C1 segment of cervical spinal cord (tissue), 14 donors: ENCODE measurements at places on chromosomes 7 and 10.

- no peak for DNase-seq
These were observed 192.3 kb downstream of the CACNB2 start for GRCh38 chr10:18332484-18332883.

GRCh38 chr7:158108646-158109293 is 478.9 kb downstream of the PTPRN2 start:
- DNase-seq = no peak

GRCh38 chr7:130872341-130872740 is 138.3 kb upstream of the KLF14 start:
- DNase-seq = no peak

DNA sequence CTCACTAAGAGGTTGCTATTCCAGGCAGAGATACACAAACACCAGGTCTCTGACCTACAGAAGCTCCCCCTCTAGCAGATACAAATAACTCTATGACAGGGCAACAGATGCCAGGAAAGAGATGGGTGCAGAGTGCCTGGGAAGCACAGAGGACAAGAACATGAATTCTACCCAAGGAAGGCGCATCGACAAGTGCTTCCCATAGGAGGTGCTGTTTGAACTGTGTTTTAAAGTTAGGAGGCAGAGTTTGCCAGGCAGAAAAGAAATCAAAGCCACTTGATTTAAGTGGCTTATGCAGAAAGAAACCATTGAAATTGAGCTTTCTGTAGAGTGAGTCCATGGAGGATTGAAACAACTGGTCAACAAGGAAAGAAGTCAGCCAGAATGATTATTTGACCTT is 35.3 kb upstream of the EGR2 start:
- DNase-seq = no peak

- no peak for DNase-seq
These were observed 74.9 kb downstream of the KCNMA1 start for GRCh38 chr10:77562742-77563141.

DNA sequence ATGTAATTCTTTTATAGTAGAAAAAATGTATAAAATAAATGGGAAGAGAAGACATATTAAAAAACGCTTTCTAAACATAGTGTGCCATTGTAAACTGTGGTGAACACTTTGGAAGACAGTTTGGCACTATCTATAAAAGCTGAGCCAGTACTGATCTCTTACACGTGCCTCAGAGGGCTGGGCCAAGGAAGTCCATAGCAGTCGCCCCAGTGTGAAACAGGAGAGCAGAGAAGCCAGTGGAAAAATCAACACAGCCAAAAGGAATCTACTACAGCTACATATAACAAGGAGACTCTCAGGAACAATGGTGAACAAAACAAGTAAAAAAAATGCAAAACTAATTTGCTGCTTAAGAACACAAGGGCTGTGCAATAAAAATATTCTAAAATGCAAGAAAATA is 20.6 kb downstream of the SEPHS1 start:
- no peak for DNase-seq

GRCh38 chr7:131173145-131173890 is 154.4 kb upstream of the MKLN1 start:
- no peak for DNase-seq

GRCh38 chr7:122846591-122846990 is 39.7 kb downstream of the CADPS2 start:
- no peak for DNase-seq

DNA sequence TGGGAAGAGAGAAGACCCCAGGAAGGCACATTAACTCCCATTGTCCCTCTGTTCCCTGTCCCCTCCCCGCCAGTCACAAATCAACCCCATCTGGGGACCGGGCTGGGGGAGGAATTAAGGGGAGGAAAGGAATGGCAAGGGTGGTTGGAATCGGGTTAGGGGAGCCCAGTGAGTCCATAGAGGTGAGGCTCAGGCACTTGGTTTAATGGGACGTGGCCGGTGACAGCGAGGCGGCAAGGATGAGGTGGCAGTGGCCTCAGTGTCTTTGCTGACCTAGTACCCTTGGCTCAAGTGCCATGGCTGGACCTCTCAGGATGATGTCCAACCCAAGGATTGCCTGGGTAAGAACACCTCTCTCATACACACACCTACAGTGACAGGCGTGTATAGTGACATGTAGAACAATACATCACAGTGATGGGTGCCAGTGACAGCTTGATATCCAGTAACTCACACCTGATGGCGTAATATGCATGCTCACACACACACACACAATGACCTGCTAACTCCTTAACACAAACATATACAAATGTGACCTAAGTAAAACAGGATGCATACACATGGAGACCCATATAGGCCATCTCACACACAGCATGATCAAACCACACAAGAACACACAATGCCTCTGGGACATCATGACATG is 12.3 kb downstream of the KCNIP2 start:
- DNase-seq = no peak

DNA sequence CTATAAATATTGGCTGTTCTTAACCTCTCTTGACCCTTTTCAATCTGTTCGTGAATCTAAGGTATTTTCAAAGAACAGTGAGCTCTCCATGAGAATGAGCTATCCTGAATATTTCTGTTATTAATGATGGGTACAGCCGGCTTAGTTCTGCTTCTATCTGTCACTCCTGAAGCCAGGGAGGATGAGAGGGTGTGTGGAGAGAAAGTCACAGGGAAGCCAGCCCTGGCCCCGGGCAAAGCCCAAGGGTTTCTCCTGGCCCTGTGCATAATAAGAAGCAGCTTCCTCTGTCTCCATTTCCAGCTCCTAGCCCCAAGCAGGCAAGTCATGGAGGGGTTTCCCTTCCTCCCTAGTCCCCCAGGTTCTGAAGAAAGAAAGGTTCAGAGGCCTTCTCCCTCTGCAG is 151.1 kb downstream of the KCNMA1 start:
- no peak for DNase-seq

DNA sequence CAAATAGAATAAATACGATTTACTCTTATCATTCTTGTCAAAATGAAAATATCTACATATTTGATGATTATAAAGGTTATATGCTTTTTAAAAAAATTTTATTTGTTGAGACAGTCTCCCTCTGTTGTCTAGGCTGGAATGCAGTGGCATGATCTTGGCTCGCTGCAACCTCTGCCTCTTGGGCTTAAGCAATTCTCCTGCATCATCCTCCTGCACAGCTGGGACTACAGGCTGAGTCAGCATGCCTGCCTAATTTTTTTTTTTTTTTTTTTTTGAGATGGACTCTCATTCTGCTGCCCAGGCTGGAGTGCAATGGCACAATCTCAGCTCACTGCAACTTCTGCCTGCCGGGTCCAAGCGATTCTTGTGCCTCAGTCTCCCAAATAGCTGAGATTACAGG is 48.9 kb downstream of the PUS7 start:
- no peak for DNase-seq

GRCh38 chr10:36380538-36380937 is 738.4 kb upstream of the FZD8 start:
- DNase-seq = no peak

- DNase-seq = no peak
These were observed 418.1 kb downstream of the THSD7A start for GRCh38 chr7:11413901-11414300.

DNA sequence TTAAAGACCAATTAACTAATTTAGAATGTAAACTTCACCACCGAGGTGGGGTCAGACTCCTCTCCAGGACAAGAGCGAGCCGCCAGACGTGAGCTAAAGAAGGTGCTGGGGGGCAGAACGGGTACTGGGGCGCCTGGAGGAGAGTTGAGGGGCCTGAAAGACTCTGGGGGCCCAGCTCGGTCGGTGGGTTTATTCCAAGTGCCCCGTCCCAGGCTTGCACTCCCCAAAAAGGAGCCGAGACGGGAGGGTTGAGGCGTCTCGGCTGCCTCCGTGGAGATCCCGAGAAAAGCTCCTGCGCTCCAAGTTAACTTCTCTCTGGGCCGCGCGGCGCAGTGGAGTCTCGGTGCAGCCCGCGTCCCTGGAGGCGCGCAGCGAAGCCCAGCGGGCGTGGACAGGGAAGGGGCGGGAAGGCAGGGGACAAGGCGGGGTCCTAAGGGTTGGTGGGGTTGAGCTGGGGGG is 553.3 kb downstream of the TFEC start:
- DNase-seq = no peak
